ENCODE measurements at places on chromosomes 5 and 9. TPM values are rescaled to one million over a fixed set of nuclear protein-coding genes. Genes with fewer than 3 reads are reported as not detected.

GRCh38 chr9:110919050-110919435 is 119.2 kb downstream of the LPAR1 start:
- no peak for DNase-seq
- no peaks in the 10 kb centered on the region for H3K27me3 ChIP-seq
- H3K27ac ChIP-seq = peak overlapping the region; percentile 78
- no peaks in the 10 kb centered on the region for H3K36me3 ChIP-seq
- H3K4me3 ChIP-seq = no peak overlapping the region

- no peaks in the 10 kb centered on the region for H3K36me3 ChIP-seq
- H3K4me1 ChIP-seq = peaks cover 4% of the 10 kb centered on the region
- peak overlapping the region; percentile 64 for H3K4me3 ChIP-seq
- no peak overlapping the region for H3K27ac ChIP-seq
- H3K27me3 ChIP-seq = peaks cover 32% of the 10 kb centered on the region
- peak; percentile 86 for DNase-seq
These were observed 82.5 kb upstream of the ZBTB43 start for GRCh38 chr9:126722252-126722921.

DNA sequence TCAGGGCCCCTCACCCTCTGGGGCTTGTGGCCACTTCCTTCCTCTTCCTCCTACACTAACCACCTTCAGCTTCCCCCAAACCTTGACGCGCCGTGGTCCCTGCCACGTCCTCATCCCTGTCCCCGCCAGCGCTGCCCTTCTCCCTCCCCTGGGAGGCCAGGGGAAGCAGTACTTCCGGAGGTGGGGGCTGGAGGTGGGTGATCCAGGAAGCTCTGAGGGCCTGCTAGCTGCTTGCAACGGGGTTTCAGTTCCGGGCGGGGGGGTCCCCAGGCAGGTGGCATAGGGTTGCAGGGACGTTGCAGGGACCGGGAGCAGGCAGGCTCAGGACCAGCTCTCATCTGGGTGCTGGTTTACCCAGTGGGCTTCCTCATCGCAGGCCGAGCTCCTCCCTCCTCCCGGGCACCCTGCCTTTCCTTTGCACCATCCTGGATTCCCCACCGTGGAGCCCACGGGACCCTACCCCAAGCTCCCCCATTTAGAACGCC is 70.0 kb downstream of the RXRA start:
- H3K27ac ChIP-seq = no peak overlapping the region
- no peaks in the 10 kb centered on the region for H3K27me3 ChIP-seq
- no peak for DNase-seq
- no peak overlapping the region for H3K4me3 ChIP-seq
- peaks cover 5% of the 10 kb centered on the region for H3K4me1 ChIP-seq

DNA sequence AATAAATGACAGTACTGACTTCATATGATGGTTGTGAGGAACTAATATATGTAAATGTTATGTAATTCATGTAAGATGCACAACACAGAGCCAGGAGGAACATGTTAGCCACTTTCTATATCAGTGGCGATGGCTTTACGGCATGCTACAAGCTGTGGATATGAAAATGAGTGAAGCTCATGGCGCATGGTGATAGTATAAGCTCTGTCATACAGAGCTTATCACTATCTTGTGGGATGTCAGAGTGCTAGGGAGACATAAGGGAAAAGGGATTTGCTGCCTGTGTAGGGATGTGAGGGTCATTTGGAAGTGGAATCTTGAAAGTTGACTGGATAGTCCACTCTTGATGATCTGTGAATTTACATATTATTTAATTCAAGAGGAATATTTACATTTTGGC is 13.6 kb downstream of the CPEB4 start:
- no peak for DNase-seq
- no peaks in the 10 kb centered on the region for H3K4me1 ChIP-seq
- H3K4me3 ChIP-seq = no peak overlapping the region
- no peak overlapping the region for H3K27ac ChIP-seq

- H3K27me3 ChIP-seq = no peaks in the 10 kb centered on the region
- no peaks in the 10 kb centered on the region for H3K36me3 ChIP-seq
- no peaks in the 10 kb centered on the region for H3K4me1 ChIP-seq
These were observed 720.2 kb upstream of the TYRP1 start for GRCh38 chr9:11973011-11973410.

GRCh38 chr5:174239718-174240117 is 194.2 kb downstream of the NSG2 start:
- H3K4me3 ChIP-seq = no peak overlapping the region
- H3K36me3 ChIP-seq = no peaks in the 10 kb centered on the region
- H3K4me1 ChIP-seq = no peaks in the 10 kb centered on the region
- H3K27ac ChIP-seq = no peak overlapping the region
- no peaks in the 10 kb centered on the region for H3K27me3 ChIP-seq

DNA sequence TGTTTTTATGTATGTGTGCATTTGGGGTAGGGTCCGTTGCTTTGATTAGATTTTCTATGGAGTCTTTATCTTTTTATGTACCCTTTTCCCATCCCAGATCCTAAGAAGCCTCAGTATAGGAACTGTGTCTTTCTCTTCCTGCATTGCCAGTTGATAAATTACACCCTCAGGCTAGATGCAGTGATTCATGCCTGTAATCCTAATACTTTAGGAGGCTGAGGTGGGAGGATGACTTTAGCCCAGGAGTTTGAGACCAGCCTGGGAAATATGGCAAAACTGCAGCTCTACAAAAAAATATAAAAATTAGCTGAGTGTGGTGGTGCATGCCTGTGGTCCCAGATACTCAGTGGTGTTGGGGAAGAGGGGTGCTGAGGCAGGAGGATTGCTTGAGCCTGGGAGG is 40.2 kb downstream of the NLN start:
- peaks cover 12% of the 10 kb centered on the region for H3K4me1 ChIP-seq
- no peaks in the 10 kb centered on the region for H3K27me3 ChIP-seq
- peaks cover 20% of the 10 kb centered on the region for H3K36me3 ChIP-seq
- no peak for DNase-seq
- H3K4me3 ChIP-seq = no peak overlapping the region

DNA sequence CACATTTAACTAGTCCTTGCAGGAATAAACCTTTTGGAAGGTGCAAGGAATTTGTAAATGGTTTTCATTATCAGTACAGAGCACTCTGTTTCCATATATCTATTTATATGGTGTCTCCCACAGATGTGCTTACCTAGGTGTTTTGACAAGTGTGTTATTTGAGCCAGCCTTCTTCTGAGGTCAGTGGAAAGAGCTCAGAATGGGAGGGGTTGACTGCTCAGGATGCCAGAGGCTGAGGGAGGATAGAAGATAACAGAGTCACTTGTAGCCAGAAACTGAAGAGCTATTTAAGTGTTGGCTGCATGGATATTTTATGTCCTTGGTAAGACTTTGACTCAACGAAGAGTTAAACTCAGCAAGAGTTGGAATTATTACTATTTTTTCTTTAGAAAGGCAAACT is 5.0 kb downstream of the CMYA5 start:
- no peak overlapping the region for H3K4me3 ChIP-seq
- peaks cover 7% of the 10 kb centered on the region for H3K4me1 ChIP-seq
- no peaks in the 10 kb centered on the region for H3K36me3 ChIP-seq
- H3K27me3 ChIP-seq = no peaks in the 10 kb centered on the region
- no peak overlapping the region for H3K27ac ChIP-seq

DNA sequence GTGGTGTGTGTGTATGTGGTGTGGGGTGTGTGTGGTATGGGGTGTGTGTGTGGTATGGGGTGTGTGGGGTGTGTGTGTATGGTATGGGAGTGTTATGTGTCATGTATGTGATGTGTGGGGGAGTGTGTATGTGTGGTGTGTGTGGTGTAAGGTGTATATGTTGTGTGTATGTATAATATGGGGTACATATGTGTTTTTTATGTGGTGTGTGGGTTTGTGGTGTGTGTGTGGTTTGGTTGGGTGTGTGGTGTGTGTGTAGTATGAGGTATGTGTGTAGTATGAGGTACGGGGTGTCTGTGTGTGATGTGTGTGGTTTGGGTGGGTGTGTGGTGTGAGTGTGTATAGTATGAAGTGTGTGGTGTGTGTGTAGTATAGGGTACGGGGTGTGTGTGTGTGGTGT is 11.4 kb downstream of the ECSCR start:
- H3K27ac ChIP-seq = no peak overlapping the region
- no peak for DNase-seq
- no peak overlapping the region for H3K4me3 ChIP-seq
- H3K36me3 ChIP-seq = no peaks in the 10 kb centered on the region
- H3K4me1 ChIP-seq = peaks cover 9% of the 10 kb centered on the region

GRCh38 chr5:133773247-133774202 is 161.2 kb upstream of the FSTL4 start:
- DNase-seq = no peak
- H3K4me3 ChIP-seq = no peak overlapping the region

DNA sequence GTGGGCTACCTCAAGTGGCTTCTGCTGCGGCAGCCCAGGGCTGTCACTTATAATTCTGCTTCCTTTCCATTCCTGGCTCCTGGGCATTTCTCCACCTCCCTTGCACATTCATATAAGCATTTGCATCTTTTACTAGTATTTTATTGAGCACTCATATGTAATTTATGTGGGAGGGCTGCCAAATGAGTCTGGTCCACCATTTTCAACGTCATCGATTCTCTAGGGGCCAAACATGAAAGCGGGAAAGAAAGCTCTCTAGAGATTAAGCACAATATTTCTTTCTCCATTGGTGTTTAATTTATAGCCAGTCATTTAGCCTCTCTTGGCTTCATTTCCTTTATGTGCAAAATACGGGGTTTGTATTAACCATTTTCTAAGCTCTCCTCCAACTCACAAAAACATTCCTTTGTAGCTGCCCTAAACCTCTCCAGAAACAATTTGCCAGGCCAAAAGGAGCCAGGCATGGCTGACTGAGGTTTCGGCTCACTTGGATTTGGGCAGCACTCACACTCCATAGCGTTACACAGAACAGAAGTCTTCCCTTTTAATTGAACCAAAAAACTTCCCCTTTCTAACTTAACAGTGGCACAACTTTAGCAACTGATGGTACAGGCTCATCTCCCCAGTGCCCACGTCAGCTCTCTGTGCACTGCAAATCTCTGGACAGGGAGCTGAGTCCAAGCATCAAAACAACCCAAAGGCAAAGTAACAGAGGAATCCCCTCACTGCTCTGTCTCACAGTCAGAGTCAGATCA is 183.5 kb downstream of the ROR2 start:
- H3K27me3 ChIP-seq = peaks cover 47% of the 10 kb centered on the region
- peak; percentile 58 for DNase-seq
- H3K4me1 ChIP-seq = peaks cover 11% of the 10 kb centered on the region
- no peaks in the 10 kb centered on the region for H3K36me3 ChIP-seq
- H3K4me3 ChIP-seq = no peak overlapping the region

DNA sequence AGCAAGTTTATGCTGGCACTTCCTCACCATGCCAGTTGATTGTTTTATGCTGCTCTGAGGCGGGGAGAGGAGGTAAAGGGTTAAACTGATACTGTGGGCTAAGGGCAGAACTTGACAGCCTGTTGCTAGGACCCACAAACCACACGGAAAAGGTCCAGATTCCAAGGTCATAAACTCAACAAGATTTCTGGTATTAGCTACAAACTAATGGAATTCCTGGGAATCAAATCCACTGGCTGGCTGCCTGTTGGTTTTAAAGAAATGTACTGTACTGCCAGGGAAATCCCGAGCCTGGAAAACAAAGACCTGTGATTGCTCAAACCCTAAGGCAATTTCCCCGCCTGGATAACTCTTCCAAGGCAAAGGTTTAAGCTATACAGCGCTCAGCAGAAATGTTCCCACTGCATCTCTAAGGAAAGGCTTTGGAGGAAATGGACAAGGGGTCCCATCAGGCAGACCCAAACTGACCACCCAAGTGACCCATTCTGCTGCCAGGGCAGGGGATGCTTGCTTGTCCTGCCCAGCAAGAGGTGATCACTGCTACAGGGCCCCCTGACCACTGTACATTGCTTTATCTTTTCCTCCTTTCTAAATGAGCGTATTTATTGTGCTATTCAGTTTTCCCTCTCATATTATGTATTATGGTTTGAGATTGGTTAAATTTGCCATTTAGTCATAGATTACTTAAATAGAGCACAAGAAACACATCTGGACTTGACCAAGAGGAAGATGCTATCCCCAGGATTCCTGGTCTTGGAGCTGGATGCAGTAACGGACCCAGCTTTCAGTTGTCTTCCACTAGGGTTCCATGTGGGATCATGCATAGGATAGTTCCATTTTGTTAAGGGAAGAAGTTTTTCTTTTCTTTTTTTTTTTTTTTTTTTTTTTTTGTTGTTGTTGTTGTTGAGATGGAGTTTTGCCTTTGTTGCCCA is 124.3 kb downstream of the SUSD1 start:
- H3K36me3 ChIP-seq = no peaks in the 10 kb centered on the region
- H3K27me3 ChIP-seq = no peaks in the 10 kb centered on the region
- DNase-seq = no peak
- H3K4me1 ChIP-seq = peaks cover 58% of the 10 kb centered on the region

DNA sequence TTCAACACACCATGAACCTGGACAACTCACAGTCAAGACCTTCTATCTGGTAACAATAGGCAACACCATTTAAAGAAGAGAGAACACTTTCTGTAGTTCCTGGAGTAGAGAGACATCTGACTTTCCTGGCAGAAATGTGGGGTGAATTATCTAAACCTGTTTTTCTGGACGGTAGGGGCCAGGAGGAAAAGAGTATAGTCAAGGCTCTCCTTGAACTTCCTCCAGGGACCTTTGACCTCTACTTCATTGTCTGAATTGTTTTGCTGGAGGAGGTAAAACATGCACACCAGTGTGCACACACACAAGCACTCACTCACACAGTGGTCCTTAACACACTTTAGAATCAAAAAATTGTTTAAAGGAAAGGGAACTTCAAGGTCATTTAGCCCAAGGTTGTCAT is 13.2 kb downstream of the S100Z start:
- H3K4me3 ChIP-seq = no peak overlapping the region
- H3K36me3 ChIP-seq = no peaks in the 10 kb centered on the region
- DNase-seq = no peak
- H3K4me1 ChIP-seq = no peaks in the 10 kb centered on the region
- no peaks in the 10 kb centered on the region for H3K27me3 ChIP-seq

DNA sequence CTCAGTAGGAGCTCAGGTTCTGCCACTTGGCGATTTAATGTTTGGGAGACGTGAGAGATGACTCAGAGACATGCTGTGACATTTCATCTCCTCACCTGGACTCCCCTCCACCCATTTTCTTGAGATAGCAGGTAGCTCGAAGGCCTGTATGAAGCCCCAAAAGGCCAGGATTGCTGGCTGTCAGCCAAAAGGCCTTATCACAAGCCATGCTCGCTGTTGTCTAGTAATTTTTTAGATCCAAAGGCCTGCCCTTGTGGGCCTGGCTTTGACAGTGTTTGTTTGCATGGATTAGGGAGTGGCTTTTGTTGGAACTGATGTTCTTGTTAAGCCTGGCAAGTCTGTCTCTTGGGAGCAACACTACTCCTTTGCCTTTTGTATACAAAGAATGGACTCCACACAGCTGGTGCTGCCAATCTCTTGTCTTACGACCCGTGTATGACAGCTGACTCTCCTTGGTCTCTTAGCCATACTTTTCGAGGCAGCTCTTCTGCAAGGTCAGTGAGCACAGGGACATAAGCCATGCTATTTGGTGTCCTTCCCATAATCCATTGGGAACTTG is 22.7 kb downstream of the CAVIN4 start:
- no peak overlapping the region for H3K4me3 ChIP-seq
- H3K4me1 ChIP-seq = peaks cover 8% of the 10 kb centered on the region
- peaks cover 4% of the 10 kb centered on the region for H3K27me3 ChIP-seq
- no peak for DNase-seq
- H3K36me3 ChIP-seq = no peaks in the 10 kb centered on the region

The COMMD10 gene
- 30.4 TPM for total RNA-seq

The KLHL9 gene
- total RNA-seq = 38.4 TPM

The NPDC1 gene
- total RNA-seq = 10.0 TPM

The RNF183 gene
- not detected for total RNA-seq

The TAF11L10 gene
- not detected for total RNA-seq

The VCAN gene
- total RNA-seq = 543 TPM

The SLC27A6 gene
- not detected for total RNA-seq

The CATSPER3 gene
- 0.36 TPM for total RNA-seq

The ARL14EPL gene
- total RNA-seq = not detected
